ENCODE measurements at places on chromosomes 3 and 15.

- no peak for DNase-seq
Measured at GRCh38 chr15:80695099-80695910, at the start of gene ABHD17C. Gene ABHD17C, plus strand, starts transcription at chr15:80695310. Its CDS starts 120 bp downstream, at chr15:80695430.

DNA sequence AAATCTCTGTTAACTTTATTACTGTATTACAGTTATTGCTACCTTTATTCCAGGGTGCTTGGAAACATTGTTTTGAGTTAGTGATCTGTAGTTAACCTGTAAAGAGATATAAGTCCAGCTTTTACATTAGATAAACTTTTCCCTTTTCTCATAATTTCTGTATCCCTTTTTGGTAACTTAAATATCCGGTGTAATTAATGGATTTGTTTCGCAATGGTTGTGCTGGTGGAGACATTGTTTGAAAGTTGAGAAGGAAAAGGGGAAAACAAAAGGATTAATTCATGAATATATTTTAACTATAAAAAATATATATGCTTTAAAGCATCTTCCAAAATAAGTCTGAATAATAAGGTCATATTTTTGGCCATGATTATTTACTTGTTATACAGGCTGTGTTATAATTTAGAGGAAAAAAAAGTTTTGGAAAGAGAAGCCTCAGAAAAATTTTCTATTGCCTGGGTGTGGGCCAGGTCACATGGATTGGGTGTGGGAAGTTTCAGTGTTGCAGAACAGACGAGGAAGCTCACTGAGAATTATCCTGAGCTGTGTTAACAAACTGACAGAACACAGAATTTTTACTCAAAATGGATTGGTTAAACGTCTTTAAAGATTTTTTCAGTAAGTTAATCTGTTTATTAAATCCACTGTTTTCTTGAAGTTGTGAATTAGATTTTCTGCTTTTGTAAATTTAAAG lies 27.7 kb upstream of the IL20RB start:
- peak; percentile 14 for DNase-seq

- DNase-seq = no peak
Measured at GRCh38 chr15:52196891-52197290, 5.7 kb upstream of the GNB5 start.

DNA sequence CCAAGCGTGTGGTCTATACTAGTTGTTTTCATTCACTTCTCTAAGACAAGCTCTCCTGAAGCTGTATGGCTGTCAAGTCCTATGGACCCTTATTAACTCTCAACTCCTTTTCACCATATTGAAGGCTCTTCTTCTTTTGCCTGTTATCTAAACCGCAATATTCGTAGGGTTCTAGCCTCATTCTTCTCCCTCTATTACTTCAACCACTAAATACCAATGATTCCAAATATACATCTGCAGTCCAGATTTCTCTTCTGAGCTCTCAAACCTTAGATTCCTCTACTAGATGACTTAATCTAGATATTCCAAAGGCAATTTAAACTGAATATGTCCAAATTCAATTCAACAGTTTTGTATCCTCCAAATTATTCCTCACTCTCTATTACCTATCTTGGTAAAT lies 24.6 kb downstream of the AQR start:
- no peak for DNase-seq

DNA sequence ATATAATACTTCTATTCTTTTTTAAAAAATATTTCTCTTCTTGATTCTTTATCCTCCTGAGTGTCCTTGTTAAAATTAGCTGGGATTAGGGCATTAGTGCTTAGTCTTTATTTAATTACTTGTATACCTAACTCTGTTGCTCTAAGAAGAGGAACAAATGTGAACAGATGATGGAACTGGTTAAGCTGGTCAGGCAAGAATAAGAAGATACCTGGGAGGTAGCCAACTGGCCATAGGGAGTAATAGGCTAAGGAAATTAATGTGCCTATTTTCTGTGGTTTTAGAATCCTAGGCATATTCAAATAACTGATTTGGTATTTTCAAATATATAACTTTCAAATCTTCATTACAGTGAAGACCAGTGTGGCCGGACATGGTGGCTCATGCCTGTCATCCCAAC lies 54.4 kb downstream of the EIF3J start:
- no peak for DNase-seq

GRCh38 chr3:195032955-195033354 lies 238.0 kb downstream of the XXYLT1 start:
- DNase-seq = no peak

DNA sequence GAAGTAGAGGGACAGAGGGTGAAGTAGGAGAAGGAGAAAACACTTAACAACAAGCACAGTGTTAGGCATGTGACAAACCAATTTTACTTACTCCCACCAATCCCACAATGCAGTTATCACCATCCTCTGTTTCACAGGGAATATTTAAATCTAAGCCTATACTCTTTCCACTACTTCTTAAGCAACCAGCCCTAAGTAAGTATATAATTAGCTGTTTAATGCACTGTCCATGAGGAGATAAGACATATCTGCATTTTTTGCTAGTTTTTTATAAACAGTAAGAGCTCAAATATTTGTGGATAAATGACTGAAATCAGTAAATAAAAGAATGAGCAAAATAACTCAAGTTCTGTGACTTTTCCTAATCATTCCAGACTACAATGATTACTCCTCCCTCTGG lies 62.7 kb downstream of the GSK3B start:
- no peak for DNase-seq

GRCh38 chr3:185880600-185880999 lies 55.8 kb upstream of the IGF2BP2 start:
- no peak for DNase-seq

- DNase-seq = no peak
Measured at GRCh38 chr3:31762097-31762764, 218.8 kb downstream of the OSBPL10 start.

DNA sequence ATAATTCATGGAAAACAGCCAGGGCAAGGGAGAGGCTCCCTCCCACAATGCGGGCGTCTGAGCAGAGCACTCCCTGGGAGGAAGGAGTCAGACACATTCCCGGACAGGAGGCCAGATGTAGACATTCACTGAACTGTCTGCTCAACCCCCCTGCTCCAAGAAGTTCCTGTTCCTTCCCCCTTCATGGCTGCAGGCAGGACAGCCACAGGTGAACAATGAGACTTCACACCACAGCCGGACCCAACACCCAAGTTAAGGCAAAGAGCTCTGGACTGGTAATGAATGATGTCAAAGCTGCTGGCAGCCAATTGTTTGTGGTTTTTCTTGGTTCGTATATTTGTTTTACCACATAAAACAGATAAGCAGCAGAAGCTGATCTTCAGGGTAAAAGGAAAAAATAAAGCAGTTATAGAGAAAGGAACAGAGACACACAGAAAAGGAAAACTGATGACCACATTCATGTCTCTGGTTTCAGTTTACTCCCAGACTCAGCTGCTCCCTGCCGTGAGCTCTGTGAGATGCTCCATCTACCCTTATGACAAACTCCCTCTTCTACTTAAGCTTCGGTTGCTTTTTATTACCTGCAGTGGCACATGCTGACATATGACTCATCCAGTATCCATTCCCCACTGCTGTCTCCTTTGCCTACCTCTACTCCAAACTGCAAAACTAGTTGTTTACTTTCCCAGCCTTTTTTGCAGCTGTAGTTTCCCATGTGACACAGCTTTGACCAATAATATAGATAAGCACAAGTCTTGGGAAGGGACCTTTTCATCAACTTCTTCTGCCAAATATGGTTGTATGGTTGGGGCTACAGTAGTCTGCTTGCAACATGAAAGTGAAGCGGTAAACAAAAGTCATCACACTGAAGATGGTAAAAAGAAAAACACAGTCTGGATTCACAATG lies 33.1 kb downstream of the DZIP1L start:
- peak; percentile 73 for DNase-seq

DNA sequence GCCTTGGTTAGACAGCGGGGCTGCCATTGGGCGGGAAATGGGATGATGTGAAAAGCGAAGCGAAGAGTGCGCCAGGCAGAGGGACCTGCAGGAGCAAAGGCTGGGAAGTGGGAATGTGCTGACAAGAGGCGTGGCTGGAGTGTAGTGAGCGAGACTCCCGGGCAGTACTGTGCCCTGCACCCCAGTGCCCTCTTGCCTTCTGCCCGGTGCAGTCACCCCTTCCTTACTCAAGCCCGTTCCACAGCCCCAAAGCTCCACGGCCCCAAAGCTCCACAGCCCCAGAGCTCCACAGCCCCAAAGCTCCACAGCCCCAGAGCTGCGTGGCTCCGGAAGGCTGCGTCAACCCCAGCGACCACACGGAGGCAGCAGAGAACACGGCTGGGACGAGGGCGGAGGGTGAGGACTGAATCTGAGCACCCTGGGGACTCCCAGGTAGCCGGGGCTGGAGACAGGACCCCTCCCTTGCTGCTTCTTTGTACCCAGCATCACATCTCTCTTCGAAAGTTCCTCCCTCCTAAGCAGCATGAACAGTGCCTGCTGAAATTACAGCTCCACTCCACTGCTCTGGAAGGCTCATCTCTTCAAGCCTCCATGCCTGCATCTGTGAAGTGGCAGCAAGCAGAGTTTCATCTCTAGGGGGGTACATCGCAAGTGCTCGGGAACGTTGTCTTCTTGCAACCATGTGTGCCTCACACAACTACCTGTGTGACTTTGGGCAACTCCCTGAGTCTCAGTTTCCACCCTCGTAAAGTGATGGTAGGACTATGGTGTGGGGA lies 108.9 kb downstream of the FBLN2 start:
- no peak for DNase-seq

DNA sequence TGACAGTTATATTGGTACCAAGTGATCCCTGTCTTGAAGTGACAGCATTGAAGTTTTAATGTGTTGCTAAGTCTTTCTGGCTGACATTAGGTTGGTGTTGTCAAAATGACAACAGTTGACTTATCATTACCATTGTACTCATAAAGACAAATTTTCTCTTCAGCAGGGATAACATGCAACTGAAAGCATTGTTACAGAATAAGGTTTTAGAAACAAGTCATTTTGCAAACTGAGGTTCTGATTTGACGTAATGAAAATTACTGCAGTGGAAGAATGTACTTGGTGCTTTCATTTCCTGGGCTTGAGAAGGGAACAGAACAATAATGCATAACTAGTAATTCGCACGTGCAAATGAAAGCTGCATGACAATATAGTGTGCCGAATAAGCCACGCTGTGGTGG lies 75.1 kb downstream of the MOBP start:
- no peak for DNase-seq

GRCh38 chr3:4147556-4148118 lies 155.5 kb upstream of the SETMAR start:
- no peak for DNase-seq

DNA sequence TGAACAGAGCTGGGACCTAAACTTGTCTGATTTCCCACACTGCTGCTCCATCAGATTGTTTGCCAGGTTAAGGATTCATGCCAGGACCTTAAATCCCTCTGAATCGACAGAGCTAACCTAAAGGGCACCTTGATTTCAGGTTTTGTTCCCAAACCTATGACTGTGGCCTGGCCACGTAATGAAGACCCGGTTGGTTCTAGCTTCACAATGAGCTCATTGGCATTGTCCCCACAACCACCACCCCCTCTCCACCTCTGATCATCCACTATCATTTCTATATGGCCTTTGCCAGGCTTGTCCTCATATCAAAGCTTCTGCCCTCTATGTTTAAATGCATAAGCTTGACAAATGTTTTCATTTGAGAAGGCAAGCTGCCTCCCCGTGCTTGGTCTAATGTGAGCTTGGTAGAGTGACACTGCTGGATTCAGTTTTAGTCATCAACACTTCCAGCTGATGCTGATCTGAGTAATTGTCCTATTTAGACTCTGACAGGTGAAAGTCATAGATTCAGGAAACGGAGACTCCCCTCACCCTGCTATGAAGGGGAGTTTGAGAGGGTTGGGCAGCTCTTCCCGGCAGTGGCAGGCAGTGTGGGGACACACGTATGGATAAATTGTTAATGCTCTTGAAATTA lies 407.1 kb upstream of the CFAP20DC start:
- DNase-seq = no peak

GRCh38 chr3:116153174-116153573 lies 292.1 kb downstream of the LSAMP start:
- DNase-seq = no peak

DNA sequence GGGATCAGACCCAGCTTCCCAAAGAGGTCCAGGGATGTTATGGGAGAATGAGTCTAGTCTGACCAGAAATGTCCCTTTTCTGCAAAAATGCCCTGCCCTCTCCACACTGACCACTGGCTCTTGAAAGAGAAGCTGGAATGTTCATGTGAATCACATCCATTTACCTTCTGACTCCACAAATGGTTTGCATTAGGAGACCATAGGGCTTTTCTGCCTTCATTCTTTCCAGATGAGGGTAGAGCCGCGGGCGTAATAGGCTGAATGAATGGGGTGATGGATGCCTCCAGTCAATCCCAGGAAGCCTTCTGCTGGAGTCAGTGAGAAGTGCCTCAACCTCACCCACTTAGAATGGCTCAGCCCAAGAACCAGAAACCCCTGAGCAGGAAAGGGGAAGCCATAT lies 47.2 kb upstream of the IREB2 start:
- DNase-seq = no peak

GRCh38 chr3:154900816-154901215 lies 179.3 kb upstream of the MME start:
- no peak for DNase-seq

- peak; percentile 96 for DNase-seq
Measured at GRCh38 chr3:138694287-138695007, 85.9 kb downstream of the FAIM start.

GRCh38 chr3:148727231-148727630 lies 29.5 kb downstream of the AGTR1 start:
- no peak for DNase-seq

DNA sequence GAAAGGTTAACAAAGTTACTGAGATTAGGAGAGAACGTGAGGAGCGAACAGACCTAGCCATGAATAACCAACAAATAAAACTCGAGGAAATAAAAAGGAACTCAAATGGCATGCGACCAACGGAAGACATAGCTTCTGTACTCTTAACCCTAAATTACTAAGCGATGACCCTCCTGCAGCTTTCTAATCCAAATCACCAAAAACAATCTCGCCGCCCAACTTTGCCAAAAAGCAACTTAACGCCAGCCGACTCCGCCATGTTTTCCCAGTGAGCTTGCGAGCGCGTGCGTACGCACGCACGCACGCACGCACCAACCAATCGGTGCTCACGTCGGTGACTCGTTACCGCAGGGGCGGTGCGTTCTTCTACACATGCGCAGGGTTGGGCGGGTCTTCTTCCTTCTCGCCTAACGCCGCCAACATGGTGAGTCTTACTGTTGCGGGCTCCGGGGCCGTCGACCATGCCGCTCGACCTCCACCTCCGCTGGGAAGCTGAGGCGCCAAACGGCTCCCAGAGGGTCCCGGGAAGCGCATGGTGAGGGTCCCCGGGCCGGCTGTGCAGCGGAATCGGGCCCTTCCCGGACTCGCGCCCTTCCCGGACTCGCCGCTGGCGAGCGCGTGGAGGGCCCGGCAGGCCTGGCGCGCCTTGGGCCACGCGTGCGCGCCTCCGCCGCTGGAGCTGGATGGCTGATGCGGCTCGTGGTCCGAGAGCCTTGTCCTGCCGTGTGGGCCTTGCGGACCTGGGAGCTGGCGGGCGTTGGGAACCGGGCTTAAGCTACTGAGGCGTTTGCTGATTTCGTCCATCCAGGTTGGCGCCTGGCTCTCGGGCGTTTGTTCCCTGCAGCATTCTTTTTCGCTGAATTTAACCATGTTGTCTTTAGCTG lies at the start of gene RPL14:
RPL14 (plus strand) TSS at position 400 of the 884 bp plus-strand sequence; CDS start at position 533, 133 bp downstream.
- peak; percentile 90 for DNase-seq

Measured in skeletal muscle cell (primary cell).